ENCODE measurements at places on chromosomes 3 and 15. TPM values are rescaled to one million over a fixed set of nuclear protein-coding genes. Genes with fewer than 3 reads are reported as not detected.
A peak's percentile ranks its signal among the peaks of the same experiment; 100 is the strongest.

The RTP1 gene
- 6.6 TPM for total RNA-seq

The GOLGA6L22 gene
- not detected for total RNA-seq

The OCA2 gene
- 0.31 TPM for total RNA-seq

The DNAJC13 gene
- total RNA-seq, result 18.1 TPM

The ARHGEF26 gene
- total RNA-seq, result 13.7 TPM

The DAZL gene
- 21.7 TPM for total RNA-seq

The CACNA2D2 gene
- 28.1 TPM for total RNA-seq

The GTPBP8 gene
- 29.8 TPM for total RNA-seq

DNA sequence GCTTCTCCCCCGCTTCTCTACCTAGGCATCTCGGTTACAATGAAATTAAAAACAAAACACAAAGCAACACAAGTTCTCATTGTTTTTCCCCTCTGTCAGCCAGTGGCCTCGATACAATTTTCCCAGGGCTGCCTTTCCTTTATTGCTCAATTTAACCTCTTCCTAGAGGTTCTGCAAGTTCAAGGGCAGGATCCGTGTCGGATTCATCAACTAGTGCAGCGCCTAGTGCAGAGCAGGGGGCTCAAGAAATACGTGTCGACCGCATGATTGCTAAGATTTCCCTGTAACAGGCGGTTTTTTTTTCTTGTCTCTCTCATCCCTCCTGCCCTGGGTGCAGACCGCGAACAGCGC, 1.4 kb upstream of the BHLHE40 start:
- H3K36me3 ChIP-seq, result peaks cover 4% of the 10 kb centered on the region
- H3K4me1 ChIP-seq, result peaks cover 3% of the 10 kb centered on the region
- peak overlapping the region; percentile 76 for H3K4me3 ChIP-seq
- no peaks in the 10 kb centered on the region for H3K27me3 ChIP-seq

GRCh38 chr15:31525988-31526665, 199.5 kb downstream of the KLF13 start:
- no peak overlapping the region for H3K4me3 ChIP-seq
- no peaks in the 10 kb centered on the region for H3K36me3 ChIP-seq
- H3K4me1 ChIP-seq, result peaks cover 11% of the 10 kb centered on the region
- H3K27ac ChIP-seq, result no peak overlapping the region

DNA sequence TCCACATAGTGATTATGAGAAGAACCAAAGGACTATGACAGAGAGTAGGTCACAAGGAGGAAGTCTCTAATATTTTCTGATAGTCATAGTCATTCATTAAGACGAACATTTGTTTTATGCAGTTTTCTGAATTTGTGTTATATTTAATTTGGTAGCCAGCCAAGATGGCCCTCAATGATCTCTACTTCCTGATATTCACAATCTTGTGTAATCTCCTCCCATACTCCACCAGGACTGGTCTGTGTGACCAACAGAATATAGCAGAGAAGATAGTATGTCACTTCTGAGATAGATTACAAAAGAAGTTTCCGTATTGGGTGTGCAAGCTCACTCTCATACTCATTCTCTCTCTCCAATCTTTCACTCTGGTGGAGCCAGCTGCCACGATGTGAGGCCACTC, 30.8 kb downstream of the HLTF start:
- H3K4me1 ChIP-seq, result no peaks in the 10 kb centered on the region
- no peak overlapping the region for H3K4me3 ChIP-seq
- H3K36me3 ChIP-seq, result peaks cover 81% of the 10 kb centered on the region
- no peak overlapping the region for H3K27ac ChIP-seq
- DNase-seq, result no peak

- no peaks in the 10 kb centered on the region for H3K36me3 ChIP-seq
- no peak for DNase-seq
- H3K27ac ChIP-seq, result no peak overlapping the region
- H3K27me3 ChIP-seq, result no peaks in the 10 kb centered on the region
These were observed 27.9 kb upstream of the TLE3 start for GRCh38 chr15:70125605-70126004.

GRCh38 chr3:43366481-43366880, 80.1 kb downstream of the SNRK start:
- H3K27me3 ChIP-seq, result no peaks in the 10 kb centered on the region
- peaks cover 29% of the 10 kb centered on the region for H3K36me3 ChIP-seq
- no peaks in the 10 kb centered on the region for H3K4me1 ChIP-seq
- no peak overlapping the region for H3K27ac ChIP-seq

GRCh38 chr15:66682246-66682645, 19.8 kb upstream of the SMAD6 start:
- H3K27ac ChIP-seq, result no peak overlapping the region
- no peaks in the 10 kb centered on the region for H3K27me3 ChIP-seq
- H3K4me3 ChIP-seq, result no peak overlapping the region
- no peak for DNase-seq
- H3K36me3 ChIP-seq, result peaks cover 13% of the 10 kb centered on the region
- no peaks in the 10 kb centered on the region for H3K4me1 ChIP-seq

DNA sequence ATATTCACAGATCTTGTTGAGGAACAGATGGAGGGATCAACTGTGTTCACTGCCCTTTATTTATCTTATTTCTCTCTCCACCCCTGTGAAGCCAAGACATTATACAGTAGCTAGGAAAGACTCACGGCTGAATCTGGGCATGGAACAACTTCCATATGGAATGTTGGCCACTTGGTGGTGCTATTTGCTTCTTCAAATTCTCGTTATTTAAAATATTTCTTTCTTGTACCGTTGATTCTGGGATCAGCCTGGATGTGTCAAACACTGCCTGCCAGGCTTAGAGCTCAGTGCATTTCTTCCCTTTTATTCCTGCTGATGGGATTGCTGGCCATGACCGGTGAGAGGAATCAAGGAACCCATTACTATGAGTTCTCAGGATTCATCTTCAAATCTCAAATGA, 17.5 kb upstream of the GASK1A start:
- no peak overlapping the region for H3K27ac ChIP-seq
- H3K36me3 ChIP-seq, result no peaks in the 10 kb centered on the region
- no peaks in the 10 kb centered on the region for H3K4me1 ChIP-seq
- H3K27me3 ChIP-seq, result no peaks in the 10 kb centered on the region
- no peak for DNase-seq

- no peak for DNase-seq
- no peak overlapping the region for H3K27ac ChIP-seq
- H3K4me3 ChIP-seq, result no peak overlapping the region
- no peaks in the 10 kb centered on the region for H3K4me1 ChIP-seq
- H3K27me3 ChIP-seq, result no peaks in the 10 kb centered on the region
- H3K36me3 ChIP-seq, result no peaks in the 10 kb centered on the region
These were observed 31.7 kb upstream of the XCR1 start for GRCh38 chr3:46058981-46059380.

- H3K36me3 ChIP-seq, result peaks cover 19% of the 10 kb centered on the region
- H3K4me3 ChIP-seq, result no peak overlapping the region
- no peaks in the 10 kb centered on the region for H3K27me3 ChIP-seq
These were observed 125.4 kb downstream of the TP63 start for GRCh38 chr3:189756582-189757078.

GRCh38 chr3:112572701-112573100, 10.9 kb downstream of the SLC35A5 start:
- H3K27ac ChIP-seq, result no peak overlapping the region
- H3K4me3 ChIP-seq, result no peak overlapping the region
- H3K27me3 ChIP-seq, result no peaks in the 10 kb centered on the region
- no peak for DNase-seq

- no peak overlapping the region for H3K27ac ChIP-seq
- H3K36me3 ChIP-seq, result no peaks in the 10 kb centered on the region
- no peaks in the 10 kb centered on the region for H3K27me3 ChIP-seq
- DNase-seq, result no peak
- no peak overlapping the region for H3K4me3 ChIP-seq
These were observed 17.3 kb upstream of the RYK start for GRCh38 chr3:134267996-134268395.

DNA sequence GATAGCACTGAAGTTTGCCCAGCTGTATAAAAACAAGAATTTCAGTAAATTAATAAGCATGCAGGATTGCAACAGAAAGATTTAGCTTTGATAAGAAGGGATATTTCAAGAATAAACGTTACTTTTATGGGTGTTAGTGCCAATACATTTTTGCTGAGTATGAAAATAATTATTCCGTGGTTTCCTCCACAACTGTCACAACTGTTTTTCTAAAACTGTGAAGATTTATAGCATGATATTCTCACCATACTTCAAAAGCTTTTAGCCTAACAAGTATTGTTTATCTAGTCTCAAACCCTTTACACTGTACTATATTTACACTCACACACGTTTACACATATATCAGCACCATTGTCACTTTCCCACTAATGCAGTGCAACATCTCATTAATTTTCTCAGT, 200.5 kb downstream of the TPRG1 start:
- DNase-seq, result no peak
- no peaks in the 10 kb centered on the region for H3K27me3 ChIP-seq
- H3K36me3 ChIP-seq, result peaks cover 7% of the 10 kb centered on the region
- H3K4me1 ChIP-seq, result peaks cover 3% of the 10 kb centered on the region
- H3K27ac ChIP-seq, result no peak overlapping the region

DNA sequence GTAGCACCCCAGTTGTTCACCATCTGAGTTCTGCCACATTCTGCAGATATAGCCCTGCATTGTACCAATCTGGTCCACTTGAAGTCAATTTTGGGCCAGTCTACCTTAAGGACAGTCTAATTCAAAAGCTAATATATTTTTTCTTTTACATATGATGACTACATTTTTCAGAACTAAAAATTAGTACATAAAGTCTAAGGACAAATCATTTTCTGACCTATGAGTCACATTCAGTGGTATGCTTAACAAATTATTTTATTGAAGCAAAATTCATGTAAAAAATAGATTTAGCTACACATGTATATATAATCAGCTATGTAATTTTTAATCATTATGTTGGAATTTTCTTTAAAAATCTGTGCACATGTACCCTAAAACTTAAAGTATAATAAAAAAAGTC, 52.1 kb upstream of the IL12A start:
- DNase-seq, result no peak
- no peaks in the 10 kb centered on the region for H3K27me3 ChIP-seq
- peaks cover 18% of the 10 kb centered on the region for H3K36me3 ChIP-seq
- H3K4me1 ChIP-seq, result no peaks in the 10 kb centered on the region

DNA sequence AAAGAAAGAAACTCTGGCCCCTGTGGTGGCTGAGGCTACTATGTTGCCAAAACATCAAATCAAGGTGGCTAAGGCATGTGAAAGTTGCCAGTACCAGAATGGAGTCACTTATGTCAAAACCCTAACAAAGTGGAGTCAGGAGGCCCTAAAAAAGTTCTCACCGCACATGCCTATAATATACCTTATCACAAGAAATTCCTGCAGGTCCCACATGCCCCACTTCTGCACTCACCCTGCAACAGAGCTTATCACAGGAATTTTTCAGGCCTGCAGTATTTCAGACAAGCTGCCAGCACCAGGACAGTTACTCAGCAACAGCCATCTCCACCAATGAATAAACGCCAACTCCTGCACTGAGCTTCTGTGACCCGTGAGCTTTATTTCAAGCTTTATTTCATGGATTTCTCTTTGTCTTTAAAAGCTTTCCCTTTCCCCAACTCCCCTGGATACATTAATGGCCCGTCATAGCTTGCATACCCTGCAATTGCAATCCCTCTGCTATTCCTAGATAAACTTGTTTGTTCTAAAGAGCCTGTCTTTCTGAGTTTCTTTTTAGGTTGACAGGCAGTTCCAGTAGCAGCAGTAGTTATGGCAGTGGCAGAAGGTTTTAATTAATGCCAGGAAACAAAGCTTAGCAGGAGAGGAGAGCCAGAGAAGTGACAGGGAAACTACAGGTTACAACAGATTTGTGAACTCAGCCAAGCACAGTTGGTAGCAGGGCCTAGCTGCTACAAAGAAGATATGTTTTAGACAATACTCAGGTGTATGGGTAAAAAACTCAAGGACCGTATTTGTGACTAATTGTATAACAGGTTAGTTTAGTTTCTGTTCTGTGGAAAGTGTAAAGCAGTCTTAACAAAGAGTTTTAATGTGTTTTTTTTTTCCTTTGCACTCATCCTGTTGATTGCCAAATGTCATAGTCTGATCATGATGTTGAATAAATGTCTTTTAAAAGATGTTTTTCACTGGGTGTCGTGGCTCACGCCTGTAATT, 15.9 kb upstream of the TMEM42 start:
- H3K4me1 ChIP-seq, result no peaks in the 10 kb centered on the region
- H3K27ac ChIP-seq, result no peak overlapping the region
- H3K4me3 ChIP-seq, result no peak overlapping the region
- peaks cover 45% of the 10 kb centered on the region for H3K36me3 ChIP-seq
- no peaks in the 10 kb centered on the region for H3K27me3 ChIP-seq

Measured in H9 (cell line).